ENCODE measurements at places on chromosomes 1 and 21. TPM values are rescaled to one million over a fixed set of nuclear protein-coding genes. Genes with fewer than 3 reads are reported as not detected.

The SLFNL1 gene
- total RNA-seq, result 0.66 TPM

The CFHR1 gene
- not detected for total RNA-seq

The CTH gene
- 4.4 TPM for total RNA-seq

The CD1B gene
- not detected for total RNA-seq

The DYNLT4 gene
- total RNA-seq, result not detected

The DPT gene
- 1.8 TPM for total RNA-seq

The MR1 gene
- total RNA-seq, result 27.6 TPM

The PTGER3 gene
- 3.9 TPM for total RNA-seq

The STK40 gene
- total RNA-seq, result 16.7 TPM

The IL19 gene
- total RNA-seq, result not detected

The KIF2C gene
- 2.2 TPM for total RNA-seq

The RIMS3 gene
- total RNA-seq, result 0.33 TPM

The CRP gene
- total RNA-seq, result not detected

The NFASC gene
- total RNA-seq, result 19.1 TPM

The REG4 gene
- not detected for total RNA-seq

The ROR1 gene
- 9.7 TPM for total RNA-seq
